HCT116 (cell line): ENCODE measurements at places on chromosomes 13 and 19.

- peak; percentile 36 for DNase-seq
These were observed 4.8 kb upstream of the TM9SF2 start for GRCh38 chr13:99496184-99497142.

- no peak for DNase-seq
These were observed 489.4 kb upstream of the PCDH20 start for GRCh38 chr13:61905054-61905453.

DNA sequence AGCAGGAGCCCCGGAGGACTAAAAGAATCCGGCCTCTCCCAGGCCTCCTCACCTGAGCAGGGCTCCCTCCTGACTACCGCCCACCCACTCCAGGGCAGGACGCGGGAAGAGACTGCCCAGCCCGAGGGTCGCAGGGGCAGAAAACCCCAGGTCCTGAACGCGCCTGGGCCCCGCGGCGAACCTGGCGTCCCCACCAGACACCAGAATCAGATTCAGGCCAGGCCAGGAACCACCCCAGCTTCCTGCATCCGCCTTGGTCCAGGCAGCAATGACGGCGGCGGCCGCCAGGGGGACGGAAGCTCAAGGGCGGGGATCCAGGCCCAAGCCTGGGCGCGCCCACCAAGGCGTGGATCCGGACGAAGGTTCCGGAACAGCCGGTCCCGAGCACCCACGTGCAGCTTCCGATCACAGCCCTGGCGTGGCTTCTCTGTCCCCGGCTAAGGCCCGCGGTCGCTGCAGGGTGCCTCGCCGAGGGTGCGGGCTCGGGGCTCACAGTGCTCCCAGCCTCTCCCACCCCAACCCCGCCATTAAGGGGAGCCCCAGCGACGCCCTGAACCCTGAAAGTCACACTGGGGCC is 3.6 kb downstream of the LGALS7 start:
- DNase-seq = peak; percentile 19

DNA sequence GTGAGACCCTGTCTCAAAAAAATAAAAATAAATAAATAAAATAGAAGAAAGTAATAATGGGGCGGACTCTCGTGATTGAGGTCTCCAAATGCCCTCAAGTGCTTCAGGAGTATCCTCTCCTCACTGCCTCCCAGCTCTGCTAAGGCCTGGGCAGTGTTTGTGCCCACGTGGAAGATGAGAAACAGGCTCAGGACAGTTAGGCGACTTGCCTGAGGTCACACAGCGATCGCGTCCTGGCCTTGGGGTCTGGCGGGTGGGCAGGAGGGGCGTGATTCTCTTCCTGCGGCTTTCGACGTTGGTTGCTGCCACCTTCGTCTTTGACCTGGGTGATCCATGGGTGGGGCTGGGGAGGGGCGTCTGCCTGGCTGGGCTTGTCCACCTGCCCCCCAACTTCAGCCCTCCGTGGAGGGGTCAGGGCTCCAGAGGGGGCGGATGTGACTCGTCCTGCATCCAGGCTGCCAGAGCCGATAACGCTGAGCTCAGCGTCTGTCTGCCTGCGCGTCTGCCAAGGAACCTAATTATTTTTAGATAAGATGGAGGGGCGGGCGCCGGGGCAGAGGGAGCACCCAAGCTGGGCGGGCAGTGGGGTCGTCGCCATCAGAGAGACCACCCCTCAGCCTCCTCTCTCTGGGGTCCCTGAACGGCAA is 56.9 kb downstream of the NFIC start:
- no peak for DNase-seq

GRCh38 chr19:46489445-46490272 is 6.0 kb downstream of the PNMA8B start:
- DNase-seq = no peak

GRCh38 chr19:4051175-4052101 is 15.3 kb downstream of the ZBTB7A start:
- no peak for DNase-seq

GRCh38 chr13:100173203-100173602 is 84.3 kb downstream of the PCCA start:
- DNase-seq = no peak
